ENCODE measurements at places on chromosomes 7 and 10.

GRCh38 chr7:142459551-142459963 lies 201.7 kb upstream of the PRSS58 start:
- no peaks in the 10 kb centered on the region for H3K27me3 ChIP-seq
- no peaks in the 10 kb centered on the region for H3K36me3 ChIP-seq
- no peak overlapping the region for H3K4me3 ChIP-seq
- peak overlapping the region; percentile 14 for H3K27ac ChIP-seq
- peak; percentile 70 for DNase-seq

DNA sequence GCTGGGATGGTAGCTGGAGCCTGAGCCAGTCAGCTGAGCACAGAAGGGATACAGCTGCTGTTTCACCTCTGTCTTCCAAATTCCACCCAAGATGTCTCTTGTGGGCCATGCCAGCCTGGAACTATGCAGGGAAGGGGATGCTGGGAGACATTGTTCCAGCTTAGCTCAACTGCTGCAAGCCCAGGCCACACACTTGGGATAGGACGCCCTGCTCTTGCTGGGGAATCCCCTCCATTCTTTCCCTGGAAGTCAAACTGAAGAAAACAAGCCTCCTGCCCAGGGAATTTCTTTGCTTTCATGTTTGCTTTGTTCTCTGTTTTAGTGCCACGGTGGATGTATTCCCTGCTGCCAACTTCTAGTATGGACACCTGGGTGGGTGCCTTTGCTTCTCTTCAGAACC lies 55.2 kb upstream of the CDK13 start:
- no peak for DNase-seq
- peaks cover 32% of the 10 kb centered on the region for H3K27me3 ChIP-seq
- H3K4me3 ChIP-seq: no peak overlapping the region
- no peaks in the 10 kb centered on the region for H3K36me3 ChIP-seq
- no peak overlapping the region for H3K27ac ChIP-seq

DNA sequence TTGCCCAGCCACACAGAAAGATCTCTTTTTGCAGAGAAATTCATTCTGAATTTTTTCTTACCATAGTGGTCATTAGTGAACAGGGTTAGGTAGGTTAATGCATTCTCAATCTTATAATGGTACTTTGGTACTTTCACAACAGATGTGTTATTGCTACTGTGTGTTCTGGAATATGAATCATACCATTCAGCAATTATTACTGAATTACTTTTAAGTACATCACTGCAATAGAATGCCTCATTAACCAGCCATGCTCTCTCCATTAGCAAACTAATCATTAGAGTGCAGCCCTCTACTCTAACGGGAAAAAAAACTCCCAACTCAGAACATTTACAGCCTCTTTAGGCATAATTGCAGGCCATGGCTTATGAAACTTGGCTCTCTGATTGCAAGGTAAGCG lies 102.1 kb downstream of the DOCK4 start:
- no peaks in the 10 kb centered on the region for H3K27me3 ChIP-seq
- no peak overlapping the region for H3K27ac ChIP-seq
- no peak overlapping the region for H3K4me3 ChIP-seq
- H3K4me1 ChIP-seq: no peaks in the 10 kb centered on the region
- no peak for DNase-seq

DNA sequence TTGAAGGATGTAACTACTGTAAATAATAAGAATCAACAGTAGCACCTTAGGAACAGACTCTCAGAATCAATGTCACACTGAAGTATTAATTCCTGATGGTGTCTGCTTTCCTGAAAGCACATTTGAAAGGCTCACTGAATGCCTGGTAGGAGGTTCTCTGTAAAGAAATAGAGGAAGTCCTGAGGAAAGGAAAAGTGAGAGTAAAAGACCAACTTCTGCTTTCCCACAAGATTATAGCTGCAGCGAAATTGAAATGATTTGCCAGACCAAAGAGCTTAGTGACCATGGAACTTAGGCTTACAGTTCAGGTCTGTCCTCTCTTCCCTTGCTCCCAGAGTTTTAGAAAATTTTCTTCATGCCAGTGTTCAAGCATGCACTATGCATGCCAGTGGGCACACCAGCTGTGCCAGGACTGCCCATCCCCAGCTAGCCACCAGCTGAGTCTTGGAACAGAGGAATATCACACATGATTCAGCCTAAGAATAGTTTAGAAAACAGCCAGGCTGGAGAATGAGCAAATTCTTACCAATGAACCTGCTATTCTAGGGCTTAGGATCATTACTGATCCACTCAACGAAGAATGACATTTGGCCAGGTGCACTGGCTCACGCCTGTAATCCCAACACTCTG lies 123.2 kb downstream of the HERPUD2 start:
- H3K27me3 ChIP-seq: no peaks in the 10 kb centered on the region
- no peak overlapping the region for H3K4me3 ChIP-seq
- no peak for DNase-seq
- no peaks in the 10 kb centered on the region for H3K4me1 ChIP-seq
- H3K36me3 ChIP-seq: no peaks in the 10 kb centered on the region

DNA sequence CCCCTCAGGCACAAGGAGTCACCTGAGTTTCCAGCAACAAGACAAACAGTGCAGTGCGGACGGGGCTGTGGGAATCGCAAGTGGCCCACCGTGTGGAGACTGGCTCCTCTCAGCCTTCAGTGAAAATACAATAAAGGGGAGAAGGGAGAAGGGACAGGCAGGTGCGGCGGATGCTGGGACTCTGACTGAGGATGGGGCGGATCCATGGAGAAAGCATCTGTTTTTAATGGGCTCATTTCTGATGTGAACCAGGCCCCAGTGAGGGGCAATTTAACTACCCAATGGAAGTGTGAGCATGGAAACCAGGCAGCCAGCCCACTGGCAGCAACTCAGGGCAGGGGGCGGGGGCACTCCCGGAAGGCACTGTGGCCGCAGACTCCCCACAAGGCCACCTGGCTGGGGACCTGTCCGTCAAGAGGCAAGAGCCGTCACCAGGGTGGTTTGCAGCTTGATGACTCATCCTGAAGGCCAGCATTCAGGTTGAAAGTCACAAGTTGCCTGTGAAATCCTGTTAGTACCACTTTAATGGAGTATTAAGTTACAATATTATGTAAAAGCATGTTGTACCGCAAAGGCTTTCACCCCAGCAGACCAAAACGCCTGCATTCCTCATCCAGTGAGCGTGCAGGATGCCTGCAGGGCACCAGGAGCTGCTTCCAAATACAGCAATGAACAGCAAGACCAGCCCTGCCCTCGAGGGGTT lies 476.4 kb downstream of the PTPRN2 start:
- H3K4me1 ChIP-seq: no peaks in the 10 kb centered on the region
- no peak overlapping the region for H3K27ac ChIP-seq
- H3K27me3 ChIP-seq: no peaks in the 10 kb centered on the region
- no peaks in the 10 kb centered on the region for H3K36me3 ChIP-seq

- DNase-seq: no peak
- H3K36me3 ChIP-seq: no peaks in the 10 kb centered on the region
- H3K27ac ChIP-seq: no peak overlapping the region
- no peak overlapping the region for H3K4me3 ChIP-seq
These were observed 5.2 kb downstream of the IFIT5 start for GRCh38 chr10:89419548-89419947.

DNA sequence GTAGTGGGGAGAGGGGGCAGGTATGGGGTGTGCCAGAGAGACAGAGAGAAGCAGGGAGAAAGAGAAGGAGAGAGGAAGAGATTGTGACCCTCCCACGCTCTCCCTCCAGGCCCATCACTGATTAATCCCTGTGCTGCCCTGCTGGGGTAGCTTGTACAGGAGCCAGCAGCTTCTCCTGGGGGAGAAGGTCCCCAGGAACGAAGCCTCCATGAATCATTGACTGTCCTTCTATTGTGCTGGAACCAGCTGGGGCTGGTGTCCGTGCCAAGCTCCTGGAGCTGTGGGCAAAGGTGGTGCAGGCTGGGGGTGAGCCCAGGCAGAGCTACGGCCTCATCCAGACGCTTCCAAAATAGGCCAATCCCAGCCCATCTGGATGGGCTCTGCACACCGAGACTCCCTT lies 20.9 kb downstream of the AQP1 start:
- H3K4me3 ChIP-seq: no peak overlapping the region
- no peaks in the 10 kb centered on the region for H3K4me1 ChIP-seq
- no peak for DNase-seq
- H3K27me3 ChIP-seq: peaks cover 13% of the 10 kb centered on the region

DNA sequence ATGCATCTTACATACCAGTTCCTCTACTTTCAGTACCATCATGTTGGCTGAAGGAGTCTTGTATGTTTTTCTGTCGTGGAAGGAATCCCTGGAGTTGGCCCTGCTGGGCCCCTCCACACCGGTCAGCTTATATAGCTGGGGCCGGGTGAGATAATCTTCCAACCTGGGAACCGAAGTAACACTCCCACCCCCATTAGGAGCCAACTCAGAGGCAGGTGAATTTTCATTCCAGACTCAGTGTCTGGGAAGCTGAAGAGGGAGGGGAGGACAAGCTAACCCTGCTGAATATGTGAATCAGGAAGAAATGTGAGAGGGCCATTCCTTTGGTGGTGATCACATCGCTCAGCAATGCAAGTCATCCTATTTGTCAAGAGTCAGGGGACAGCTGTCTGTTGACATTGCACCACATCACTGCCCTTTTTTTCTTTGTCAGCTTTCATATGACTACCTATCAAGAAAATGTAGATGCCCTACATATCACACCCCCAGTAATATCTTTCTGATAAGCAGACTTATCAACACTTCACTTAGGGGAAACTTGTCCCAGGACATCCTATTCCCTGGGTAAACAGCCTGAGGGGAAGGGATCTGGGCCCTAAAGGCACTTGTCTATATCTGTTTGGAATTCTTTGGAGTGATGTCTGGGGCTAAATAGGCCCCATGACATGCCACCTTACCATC lies at the start of gene ANKRD1:
Gene ANKRD1, minus strand, starts transcription at position 102 of the 681 bp plus-strand sequence. Its CDS starts 60 bp downstream, at position 42.
- H3K4me1 ChIP-seq: peaks cover 16% of the 10 kb centered on the region
- peak within 1 kb of the TSS; percentile 71 for H3K27ac ChIP-seq
- peak; percentile 95 for DNase-seq
- peak within 1 kb of the TSS; percentile 58 for H3K4me3 ChIP-seq
- H3K27me3 ChIP-seq: no peaks in the 10 kb centered on the region

DNA sequence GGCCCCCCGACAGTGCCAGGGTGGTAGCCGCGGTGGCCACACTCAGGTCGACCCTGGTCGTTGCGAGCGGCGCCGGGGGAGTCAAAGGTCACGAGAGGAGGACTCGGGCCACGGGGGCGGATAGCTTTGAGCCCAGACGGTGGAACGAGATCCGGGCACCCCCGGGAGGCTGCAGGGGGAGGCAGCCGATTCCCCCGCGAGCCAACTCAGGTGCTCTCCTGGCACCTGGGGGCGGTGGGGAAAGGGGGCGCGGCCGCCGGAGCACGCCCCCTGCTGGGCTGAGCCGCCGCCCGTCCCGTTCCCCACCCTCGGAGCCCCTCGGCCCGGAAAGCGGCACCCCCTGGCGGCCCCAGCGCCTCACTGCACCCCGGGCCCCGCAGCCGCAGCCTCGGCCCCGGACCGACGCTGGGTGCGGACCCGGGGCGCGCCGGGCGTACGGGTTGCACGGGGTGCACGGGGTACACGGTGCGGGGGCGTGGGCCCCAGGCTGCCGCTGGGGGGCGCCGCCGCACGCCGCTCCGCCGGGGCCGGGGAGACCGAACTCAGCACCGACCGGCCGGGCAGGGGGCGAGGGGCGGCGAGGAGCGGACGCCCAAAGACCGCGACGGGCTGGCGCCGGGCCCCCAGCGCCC lies 521 bp upstream of the NYAP1 start:
- peaks cover 10% of the 10 kb centered on the region for H3K4me1 ChIP-seq
- H3K27ac ChIP-seq: no peak overlapping the region
- H3K27me3 ChIP-seq: no peaks in the 10 kb centered on the region

DNA sequence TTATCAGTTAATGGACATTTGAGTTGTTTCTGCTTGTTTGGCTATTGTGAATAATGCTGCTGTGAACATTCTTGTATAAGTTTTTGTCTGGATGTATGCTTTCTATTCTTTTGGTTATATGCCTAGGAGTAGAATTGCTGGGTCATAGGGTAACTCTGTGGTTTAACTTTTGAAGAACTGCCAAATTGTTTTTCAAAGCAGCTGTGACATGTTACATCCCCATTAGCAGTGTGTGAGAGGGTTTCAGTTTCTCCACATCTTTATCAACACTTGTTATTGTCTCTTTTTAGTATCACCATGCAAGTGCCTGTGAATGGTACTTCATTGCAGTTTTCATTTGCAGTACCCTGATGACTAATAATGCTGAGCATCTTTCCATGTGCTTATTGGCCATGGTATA lies 2.1 kb upstream of the NDUFB8 start:
- no peak for DNase-seq
- H3K4me3 ChIP-seq: no peak overlapping the region
- H3K27me3 ChIP-seq: no peaks in the 10 kb centered on the region
- no peak overlapping the region for H3K27ac ChIP-seq
- H3K36me3 ChIP-seq: peaks cover 3% of the 10 kb centered on the region

DNA sequence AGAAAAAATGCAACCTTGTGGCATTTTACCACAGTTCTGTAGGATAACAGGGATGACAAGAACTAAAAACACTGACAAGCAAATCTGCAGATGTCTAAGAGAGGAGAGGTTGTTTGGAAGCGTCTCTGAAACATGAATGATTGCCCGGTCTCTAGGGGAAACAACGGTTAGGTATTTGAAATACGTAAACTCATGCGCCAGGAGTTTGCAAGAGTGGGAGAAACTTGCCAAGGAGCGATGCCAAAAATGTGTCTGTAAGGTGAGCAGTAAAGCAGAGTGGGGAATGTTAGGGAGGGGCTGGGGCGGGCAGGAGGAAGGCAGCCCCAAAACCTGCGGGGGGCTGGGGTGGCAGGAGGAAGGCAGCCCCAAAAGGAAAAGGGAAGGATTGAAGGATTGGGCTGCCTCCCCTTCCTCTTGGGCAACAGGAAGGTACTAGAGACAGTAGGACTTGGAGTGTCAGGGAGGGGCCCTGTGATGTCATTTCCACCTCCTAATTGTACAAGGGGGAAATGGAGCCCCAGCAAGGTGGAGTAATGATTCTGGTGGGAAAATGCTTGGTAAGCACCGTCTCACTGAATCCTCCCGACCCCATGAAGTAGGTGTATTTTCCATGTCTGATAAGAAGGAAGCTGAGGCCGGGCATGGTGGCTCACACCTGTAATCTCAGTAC lies 33.2 kb upstream of the PLEKHA1 start:
- H3K27ac ChIP-seq: no peak overlapping the region
- no peaks in the 10 kb centered on the region for H3K27me3 ChIP-seq
- no peak overlapping the region for H3K4me3 ChIP-seq
- peaks cover 4% of the 10 kb centered on the region for H3K4me1 ChIP-seq
- peak; percentile 89 for DNase-seq

DNA sequence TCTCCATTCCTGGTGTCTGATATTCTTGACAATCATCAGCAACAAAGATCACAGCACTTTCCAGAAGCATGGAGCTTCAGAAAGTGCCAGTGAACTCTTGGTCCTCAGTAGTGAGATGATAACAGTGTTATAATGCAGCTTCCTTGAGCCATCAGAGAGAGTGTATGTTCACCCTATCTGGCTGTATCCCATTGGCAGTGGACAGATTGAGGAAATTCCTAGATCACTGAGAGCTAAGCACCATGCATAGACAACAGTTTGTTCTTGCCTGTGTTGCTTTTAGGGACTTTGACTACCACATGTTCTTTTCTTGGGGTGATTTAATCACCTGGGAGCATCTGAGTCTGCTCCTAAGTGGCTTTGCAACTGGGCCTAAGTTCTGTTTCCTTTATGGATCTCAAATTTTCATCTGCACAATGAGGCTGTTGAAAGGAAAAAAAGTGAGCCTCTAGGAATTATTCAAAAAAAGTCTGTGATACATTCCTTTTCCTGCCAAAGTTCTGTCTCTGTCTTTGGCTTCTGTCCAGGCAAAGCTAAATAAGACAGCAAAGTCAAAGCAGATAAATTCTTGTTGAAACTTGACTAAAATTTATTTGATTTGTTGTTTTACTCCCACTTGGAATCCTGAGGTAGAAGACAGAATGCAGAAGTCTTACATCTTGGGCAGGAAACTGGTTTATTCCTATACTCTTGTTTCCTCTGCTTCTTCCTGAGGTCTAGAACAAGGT lies 14.5 kb upstream of the ZNF282 start:
- H3K4me3 ChIP-seq: no peak overlapping the region
- H3K27me3 ChIP-seq: no peaks in the 10 kb centered on the region
- DNase-seq: no peak
- no peak overlapping the region for H3K27ac ChIP-seq

Data from astrocyte (in vitro differentiated cells and primary cell).